CD4-positive, alpha-beta T cell treated with Interleukin-6 at 100 ng/mL for 8 hours (primary cell): ENCODE measurements at places on chromosomes 1 and 21.

DNA sequence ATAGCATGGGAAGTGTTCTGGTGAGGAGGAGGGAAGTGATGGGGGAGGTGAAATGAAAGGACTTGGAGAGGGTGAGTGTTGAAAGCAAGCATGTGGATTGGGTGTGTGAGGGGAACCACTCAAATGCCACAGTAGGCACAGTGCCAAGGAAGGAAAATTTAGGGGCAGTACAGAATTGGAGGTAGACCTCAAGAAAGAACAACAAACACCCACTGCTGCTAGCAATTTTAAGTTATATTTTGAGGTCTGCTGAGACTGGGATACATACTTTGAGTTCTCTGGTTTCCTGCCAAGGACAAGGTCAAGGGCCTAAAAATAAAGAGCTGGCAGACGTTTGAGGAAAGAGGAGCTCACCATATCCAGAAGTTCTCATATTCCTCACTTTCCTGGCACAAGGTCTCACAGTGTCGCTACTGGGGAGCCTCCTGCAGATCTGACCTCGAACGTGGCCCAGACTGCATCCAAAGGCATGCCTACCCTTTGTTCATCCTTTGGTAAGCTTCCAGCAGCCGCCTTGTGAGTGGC lies 104.0 kb downstream of the BRINP2 start:
- no peak for DNase-seq

DNA sequence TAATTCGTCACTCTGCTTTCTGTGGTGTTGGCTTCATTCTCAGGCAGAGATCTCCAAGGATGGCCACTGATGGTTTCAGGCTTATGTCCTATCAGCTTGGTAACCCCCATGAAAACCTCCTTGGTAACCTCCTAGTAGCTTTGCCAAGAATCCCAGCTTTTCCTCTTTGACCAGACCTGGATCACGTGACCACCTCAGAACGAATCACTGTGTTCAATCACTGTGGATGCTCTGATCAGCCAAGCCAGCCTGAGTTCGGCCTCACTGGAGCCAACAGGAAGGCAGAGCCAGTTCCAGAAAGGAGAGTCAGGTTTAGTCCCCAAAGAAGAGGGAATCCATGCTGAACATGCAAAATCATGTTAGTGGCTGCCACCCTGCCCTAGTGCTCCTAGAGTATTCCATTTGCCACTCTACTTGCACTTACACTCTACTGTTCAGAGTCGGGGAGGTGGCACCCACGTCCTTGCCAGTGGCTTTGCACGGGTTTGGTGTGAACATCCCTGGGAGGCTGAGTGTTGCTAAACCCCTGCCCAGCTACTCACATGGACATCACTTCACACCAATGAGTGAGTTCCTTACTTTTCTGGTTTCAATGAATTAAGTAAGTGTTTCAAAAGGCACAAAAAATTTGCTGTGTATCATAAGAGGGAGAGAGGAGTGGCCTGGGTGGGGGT lies 33.5 kb upstream of the SSBP3 start:
- DNase-seq: no peak

GRCh38 chr21:33229099-33229783 lies 497 bp upstream of the IFNAR2 start:
- DNase-seq: no peak

DNA sequence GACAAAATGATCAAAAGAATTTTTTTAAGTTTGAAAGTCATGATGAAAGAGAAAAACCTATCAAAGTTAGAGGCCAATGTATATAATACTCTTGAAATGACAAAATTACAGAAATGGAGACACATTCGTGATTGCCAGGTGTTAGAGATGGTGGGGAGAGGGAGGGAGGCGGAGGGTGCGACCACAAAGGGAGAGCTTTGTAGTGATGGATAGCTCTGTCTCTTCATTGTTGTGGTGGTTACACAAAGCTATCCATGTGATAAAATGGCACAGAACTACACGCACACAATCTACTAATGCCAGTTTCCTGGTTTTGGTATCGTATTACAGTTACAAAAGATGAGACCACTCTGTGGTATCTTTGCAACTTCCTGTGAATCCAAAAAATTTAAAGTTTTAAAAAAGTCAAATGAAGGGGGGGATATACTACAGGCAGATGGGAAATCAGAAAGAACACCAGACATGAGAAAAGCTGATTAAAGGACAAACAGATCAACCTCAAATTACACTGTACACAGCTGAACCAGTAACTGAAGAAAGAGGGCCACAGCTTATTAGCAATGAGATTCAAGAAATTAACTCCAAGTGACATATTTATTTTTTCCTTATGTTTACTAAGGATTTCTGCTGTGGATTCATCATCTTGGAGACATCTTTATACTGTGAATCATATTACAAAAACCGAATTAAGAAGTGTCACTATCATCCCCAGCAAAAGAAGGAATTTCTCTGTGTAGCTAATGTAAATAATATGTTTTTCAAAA lies 199.1 kb downstream of the SLC45A1 start:
- no peak for DNase-seq

DNA sequence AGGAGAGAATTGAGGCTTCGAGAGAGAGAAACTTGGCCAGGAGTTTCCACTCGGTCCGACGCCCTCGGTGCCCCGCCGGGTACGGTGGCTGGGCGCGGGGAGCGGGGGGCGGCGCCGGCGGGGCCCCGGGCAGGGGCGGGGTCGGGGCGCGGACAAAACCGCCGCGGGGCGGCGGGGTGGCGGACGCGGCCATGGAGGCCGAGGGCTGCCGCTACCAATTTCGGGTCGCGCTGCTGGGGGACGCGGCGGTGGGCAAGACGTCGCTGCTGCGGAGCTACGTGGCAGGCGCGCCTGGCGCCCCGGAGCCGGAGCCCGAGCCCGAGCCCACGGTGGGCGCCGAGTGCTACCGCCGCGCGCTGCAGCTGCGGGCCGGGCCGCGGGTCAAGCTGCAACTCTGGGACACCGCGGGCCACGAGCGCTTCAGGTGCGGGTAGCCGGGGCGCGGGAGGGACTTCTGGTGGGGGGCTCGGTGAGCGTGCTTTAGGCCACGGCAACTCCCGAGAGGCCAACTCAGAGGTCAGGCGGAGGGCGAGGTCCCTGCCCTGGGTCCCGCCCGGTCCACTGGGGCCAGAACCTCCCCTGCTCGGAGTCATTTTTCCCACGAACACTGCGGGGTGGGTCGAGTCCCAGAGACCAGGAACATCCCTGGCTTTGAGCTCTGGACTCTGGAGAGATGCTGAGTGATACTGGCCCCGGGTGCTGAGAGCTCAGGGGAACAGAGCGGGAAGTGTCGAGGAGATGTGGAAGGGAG lies 431 bp downstream of the RAB42 start:
- no peak for DNase-seq
